ENCODE measurements at places on chromosomes 1 and 21. TPM values are rescaled to one million over a fixed set of nuclear protein-coding genes. Genes with fewer than 3 reads are reported as not detected.

EXTL1 gene
- 3.2 TPM for total RNA-seq

LIN28A gene
- total RNA-seq, result not detected

GRCh38 chr21:45039317-45040156 lies 34.8 kb upstream of the ADARB1 start:
- peak; percentile 30 for DNase-seq

RNU1-1 gene
- under 0.01 TPM for total RNA-seq

FALEC gene
- 0.36 TPM for total RNA-seq

- peak; percentile 59 for DNase-seq
These were observed 74.5 kb downstream of the NPHP4 start for GRCh38 chr1:5917591-5918274.

- no peak for DNase-seq
These were observed 26.9 kb upstream of the EPB41 start for GRCh38 chr1:28887419-28887834.

LCE6A gene
- not detected for total RNA-seq

DNA sequence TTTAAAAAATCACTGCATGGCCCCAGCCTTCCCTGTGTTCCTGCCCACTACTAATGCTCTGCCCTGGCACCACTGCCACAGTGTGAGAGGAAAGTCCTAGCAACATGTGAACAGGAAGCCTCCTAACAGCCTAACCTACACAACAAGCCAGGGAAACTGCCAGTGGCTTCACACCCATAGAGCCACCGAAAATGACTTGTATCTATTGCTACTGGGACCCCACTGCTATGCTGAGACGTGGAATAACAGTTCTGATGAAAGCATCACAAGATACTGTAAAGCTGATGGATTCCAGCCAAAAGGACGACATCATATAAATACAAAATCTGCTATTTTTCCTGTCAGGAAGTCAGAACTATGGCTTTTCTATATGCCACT lies 74.9 kb downstream of the JAK1 start:
- DNase-seq, result no peak

GRCh38 chr1:202163281-202164270 lies 3.2 kb upstream of the PTPN7 start:
- peak; percentile 65 for DNase-seq

DNAJC28 gene
- total RNA-seq, result 4.0 TPM

PDE9A gene
- total RNA-seq, result not detected

GRCh38 chr21:33396951-33397350 lies 6.3 kb upstream of the IFNGR2 start:
- peak; percentile 96 for DNase-seq

C8A gene
- total RNA-seq, result not detected

GRCh38 chr1:201594575-201595245 lies 55.8 kb downstream of the NAV1 start:
- no peak for DNase-seq

DNA sequence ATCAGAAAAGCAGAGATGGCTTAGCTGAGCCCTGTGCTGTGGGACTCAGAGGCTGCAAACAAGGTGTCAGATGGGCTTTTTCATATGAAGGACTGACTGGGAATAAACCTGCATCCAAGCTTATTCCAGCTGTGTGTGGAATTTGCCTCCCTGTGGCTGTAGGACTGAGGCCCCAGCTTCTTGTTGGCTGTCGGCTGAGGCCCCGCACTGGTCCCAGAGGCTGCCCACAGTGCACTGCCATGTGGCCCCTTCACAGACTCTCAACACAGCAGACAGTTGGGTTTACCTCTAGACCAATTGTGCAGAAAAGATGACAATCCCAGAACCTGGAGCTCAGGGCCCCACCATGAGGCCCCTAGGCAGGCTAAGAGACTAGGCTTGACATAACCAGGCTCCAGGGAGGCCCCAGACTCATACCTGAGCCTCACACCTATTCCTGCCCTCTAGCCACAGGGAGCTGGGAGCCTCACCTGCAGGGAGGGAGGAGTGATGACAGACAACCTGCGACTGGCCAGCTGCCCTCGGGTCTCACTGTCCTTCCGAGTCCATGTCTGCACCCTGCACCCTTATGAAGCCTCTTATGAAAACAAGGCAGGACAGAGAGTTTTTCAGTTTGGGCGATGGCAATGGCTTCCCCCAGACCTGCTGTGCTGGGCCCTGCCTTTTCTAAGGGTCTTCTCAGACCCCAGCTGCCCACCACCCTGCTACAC lies 615.5 kb downstream of the NPHP4 start:
- no peak for DNase-seq

MARK1 gene
- 0.72 TPM for total RNA-seq

DNA sequence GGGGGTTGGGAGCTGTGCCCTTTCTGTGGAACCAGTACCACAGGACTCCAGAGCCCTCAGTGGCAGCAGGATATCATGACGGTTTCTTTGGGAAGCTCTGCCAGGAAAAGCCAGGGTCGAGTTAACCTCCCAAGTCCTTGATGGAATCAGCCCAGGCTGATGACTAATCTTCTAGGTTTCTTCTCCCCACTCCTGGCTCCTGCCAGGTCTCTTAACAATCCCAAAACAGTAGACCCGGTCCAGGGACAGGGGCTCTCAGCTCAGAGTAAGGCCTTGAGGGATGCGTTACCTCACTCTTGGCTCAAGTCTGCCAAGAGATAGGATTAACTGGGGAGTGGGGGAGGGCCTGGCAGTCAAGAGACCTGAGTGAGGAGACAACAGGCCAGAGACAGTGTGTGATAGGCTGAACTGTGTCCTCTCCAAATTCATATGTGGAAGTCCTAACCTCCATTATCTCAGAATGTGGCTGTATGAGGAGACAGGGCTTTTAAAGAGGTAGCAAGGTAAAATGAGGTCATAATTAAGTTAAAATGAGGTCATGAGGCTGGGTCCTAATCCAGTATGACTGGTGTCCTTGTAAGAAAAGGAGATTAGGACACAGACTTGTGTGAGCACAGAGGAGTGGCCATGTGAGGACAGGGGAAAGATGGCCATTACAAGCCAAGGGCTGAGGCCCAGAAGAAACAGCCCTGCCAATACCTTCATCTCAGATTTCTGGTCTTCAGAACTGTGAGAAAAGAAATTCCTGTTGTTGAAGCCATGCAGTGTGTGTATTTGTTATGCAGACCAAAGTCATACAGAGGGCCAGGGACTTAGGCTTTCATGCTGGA lies 95.0 kb downstream of the BEND5 start:
- DNase-seq, result no peak

DNA sequence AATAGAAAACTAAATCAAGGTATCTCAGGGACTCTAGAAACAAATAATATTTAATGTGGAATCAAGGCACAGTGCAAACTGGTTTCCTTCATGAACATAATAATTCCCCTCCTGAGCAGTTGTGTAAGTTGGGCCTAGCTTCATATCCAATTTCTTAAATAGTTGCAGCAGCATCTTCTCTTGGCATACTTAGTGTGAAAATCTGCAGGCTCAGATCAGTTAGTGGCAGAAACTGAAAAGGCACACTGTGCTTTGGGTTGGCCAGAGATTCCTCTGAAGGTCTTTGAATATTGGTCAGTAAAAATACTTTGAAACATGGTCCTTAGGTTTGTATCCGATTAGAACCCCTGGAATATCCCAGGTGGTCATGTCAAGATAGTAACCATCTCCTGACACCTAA lies 52.5 kb downstream of the CHRM3 start:
- DNase-seq, result no peak

DNA sequence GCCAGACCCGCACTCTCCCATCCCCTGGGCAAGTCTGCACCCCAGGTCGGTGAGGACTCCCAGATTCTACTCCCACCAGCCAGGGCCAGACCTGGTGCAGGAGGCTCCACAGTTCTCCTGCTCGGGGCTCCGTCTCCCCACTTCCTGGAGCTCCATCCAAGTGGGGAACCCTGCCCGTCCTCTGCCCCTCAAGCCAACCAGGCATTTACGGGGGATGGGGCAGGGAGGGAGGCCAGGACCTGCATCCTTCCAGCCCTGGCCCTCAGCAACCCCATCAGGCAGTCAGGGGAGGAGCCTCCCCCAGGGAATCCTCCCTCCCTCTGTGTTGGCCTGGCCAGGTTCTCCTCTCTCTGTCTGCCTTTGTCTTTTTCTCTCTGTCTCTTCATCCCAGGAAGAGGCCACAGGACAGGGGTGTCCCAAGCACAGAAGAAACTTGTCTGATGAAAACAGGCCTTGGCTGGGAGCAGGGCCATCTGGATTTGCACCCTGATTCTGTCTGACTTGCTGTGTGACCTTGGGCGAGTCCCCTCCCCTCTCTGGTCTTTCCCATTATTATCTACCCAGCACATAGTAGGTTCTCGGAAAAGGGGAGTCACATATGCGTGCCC lies 18.5 kb upstream of the EPHA2 start:
- DNase-seq, result peak; percentile 70

GRCh38 chr1:200954434-200954833 lies 59.7 kb downstream of the INAVA start:
- DNase-seq, result no peak

IFI44L gene
- total RNA-seq, result 28.3 TPM

DNA sequence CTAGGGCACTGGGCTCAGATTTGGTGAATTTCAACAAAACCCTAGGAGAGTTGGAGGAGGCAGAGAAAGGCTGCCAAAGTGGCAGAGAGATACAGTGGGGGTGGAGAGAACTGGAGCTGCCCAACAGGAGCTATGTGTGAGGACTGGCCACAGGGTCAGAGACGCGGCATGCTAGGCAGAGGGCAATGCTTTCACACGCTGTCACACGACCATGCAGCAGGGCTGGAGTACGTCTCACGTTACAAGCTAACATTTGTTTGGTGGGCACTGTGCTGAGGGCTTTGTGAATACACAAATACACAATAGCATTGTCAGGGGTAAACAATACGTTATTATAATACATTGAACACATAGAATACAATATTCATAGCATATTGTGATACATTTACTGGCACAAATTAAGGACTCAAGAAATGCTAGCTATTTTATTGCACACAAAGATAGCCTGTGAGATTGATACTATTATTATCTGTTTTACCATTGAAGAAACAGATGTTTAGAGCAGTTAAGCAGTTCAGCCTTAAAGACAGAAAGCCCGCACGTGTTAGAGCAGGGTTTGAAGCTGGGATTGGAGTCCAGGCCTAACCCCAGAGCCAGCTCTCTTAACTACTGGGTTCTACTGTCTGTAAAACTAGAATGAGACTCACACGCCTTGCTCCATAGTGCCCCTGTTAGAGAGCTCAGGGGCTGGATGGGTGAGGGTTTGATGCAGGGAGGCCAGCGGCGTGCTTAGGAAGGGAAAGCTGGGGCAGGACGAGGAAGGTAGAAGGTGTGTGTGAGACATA lies 4.5 kb downstream of the RAB7B start:
- DNase-seq, result no peak

DNA sequence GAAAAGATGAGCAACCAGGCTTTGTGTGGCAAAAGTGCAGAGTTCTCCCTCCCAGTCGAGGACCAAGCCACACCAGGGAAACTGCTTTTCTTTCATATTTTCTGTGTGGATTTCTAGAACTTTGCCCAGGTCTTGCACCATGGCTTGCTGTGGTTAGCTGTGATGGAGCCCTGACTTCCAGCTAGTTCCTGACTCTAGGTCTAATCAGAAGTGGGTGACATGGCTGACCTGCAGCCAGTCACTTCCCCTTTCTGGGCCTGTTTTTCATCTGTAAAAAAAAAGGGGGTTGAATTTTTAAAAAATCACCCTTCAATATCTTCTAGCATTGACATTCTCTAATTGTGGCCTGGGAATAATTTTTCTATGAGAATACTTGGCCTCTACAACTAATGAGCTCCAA lies 491.2 kb upstream of the USP24 start:
- no peak for DNase-seq

DOCK7 gene
- total RNA-seq, result 91.3 TPM

TNFSF4 gene
- 1.1 TPM for total RNA-seq

DNA sequence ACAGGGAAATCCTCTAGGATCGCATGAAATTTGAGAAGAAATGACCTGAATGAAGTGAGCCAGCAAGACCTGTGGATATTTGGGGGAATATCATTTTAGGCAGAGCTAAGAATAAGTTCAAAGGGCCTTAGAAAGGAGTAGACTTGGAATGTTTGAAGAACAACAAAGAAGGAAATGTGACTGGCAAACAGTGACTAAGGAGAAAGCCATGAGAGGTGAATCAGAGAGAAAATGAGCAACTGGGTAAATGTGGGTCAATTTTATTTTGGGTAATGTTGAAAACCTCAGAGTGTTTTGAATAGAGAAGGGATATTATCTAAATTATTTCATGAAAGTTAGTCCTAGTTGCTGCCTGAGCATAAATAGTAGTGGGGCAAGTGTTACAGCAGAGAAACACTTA lies 672.8 kb downstream of the LMO4 start:
- DNase-seq, result no peak

SH2D2A gene
- 0.29 TPM for total RNA-seq

NLRP3 gene
- 0.36 TPM for total RNA-seq

DNA sequence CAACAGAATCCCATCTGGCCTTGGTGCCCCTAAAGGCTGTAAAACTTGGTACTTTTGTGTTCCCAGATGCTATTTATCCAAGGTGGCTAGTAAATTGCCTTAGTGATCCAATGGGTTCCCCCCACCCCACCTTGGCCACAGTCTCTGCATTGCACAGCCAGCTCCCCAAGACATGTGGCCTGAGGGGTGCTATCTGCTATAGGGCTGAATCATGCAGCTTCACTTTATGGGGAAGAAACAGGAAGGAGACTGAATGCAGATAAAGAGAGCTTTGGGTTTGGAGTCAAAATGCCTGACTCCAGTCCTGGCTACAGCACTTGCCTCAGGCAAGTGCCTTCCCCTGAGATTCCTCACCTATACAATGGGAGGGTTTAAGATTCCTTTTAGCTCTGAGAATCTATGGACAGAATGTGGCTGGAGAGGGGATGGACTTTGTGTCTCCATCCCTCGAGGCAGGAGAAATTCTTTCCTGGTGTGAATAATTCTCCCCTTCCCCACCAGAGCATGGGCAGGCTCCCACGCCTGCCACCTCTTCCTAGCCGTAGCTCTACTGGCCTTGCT lies 6.5 kb downstream of the RHEX start:
- peak; percentile 6 for DNase-seq

SYT11 gene
- total RNA-seq, result 34.5 TPM

PADI1 gene
- total RNA-seq, result under 0.01 TPM

GRCh38 chr21:41396558-41397075 lies 29.4 kb upstream of the MX1 start:
- no peak for DNase-seq

- DNase-seq, result peak; percentile 94
These were observed 32.3 kb downstream of the SLC66A1 start for GRCh38 chr1:19344372-19344810.

DNA sequence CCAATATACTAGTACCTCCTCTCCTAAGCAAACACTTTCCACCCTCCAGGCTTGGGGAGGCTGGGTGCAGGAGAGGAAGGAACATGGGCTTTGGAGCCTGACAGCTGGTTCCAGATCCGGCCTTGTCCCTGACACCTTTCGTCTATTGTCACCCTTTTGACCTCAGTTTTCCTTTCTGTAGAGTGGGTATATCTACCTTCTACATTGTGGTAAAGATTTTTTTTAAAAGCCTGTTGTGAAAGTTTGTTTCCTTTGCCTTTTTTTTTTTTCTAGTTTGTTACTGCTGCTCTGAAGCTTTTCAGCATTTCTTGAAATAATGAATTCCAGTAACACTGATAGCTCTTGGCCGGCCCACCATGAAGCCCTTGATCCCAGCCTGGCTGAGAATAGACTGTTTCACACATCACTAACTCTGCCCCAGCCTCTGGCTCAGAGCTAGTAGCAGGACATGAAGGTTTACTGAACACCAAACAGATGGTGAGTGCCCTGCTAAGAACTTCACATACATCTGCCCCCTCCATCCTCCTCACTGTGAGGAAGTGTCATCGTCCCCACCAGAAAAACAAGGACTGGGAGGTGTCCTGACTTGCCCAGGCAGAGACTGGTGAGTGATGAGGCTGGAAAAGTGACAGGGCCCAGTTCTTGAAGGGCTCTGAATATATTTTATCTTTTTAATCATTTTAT lies 33.0 kb upstream of the ID3 start:
- DNase-seq, result no peak

All from osteoblast (primary cell).